ENCODE measurements at places on chromosomes 5 and 9.

GRCh38 chr9:20376731-20377375, 245.4 kb downstream of the MLLT3 start:
- DNase-seq, result no peak

- no peak for DNase-seq
Measured at GRCh38 chr5:23483090-23483489, 24.3 kb upstream of the PRDM9 start.

DNA sequence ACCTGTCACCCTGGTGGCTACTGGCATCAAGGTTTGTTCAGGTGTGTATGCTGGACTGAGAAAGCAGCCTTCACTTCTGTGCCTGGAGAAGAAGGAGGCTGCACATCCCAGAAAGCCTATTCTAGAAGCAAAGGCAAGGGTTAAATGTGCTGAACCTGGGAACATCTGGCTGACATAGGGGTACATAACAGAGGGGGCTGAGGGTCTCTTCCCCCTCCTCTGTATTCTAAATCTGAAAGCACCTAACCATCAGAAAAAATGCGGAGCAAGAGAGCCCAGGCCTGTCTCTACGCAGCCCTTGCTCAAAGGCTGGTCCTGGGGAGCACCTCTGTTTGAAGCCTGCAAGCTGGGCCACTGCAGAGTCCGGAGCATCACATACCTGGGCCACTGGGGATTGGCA, 53.2 kb upstream of the FSTL4 start:
- no peak for DNase-seq

- DNase-seq, result no peak
Measured at GRCh38 chr5:24645483-24645882, 705 bp upstream of the CDH10 start.

DNA sequence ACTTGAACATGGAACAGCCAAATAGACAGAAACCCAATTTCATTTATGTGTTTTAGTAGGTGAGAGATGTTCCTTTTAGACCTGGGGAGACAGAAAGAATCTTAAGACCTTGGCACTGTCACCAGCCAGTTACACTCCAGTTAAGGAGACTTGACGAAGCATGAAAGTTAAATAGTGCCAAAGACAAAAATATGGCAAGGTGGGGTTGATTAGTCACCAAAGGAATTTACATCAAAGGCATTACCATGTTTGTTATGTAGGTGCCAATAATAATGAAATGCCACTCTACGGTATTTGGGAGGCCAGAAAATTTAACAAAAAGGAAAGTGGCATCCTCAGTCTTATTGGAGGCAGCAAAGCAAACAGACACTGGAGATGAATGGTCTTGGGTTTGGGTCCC, 9.2 kb upstream of the IL12B start:
- no peak for DNase-seq

GRCh38 chr5:135965504-135965903, 10.7 kb upstream of the LECT2 start:
- DNase-seq, result no peak

- DNase-seq, result peak; percentile 62
Measured at GRCh38 chr5:102910240-102911226, 155.4 kb downstream of the PAM start.

DNA sequence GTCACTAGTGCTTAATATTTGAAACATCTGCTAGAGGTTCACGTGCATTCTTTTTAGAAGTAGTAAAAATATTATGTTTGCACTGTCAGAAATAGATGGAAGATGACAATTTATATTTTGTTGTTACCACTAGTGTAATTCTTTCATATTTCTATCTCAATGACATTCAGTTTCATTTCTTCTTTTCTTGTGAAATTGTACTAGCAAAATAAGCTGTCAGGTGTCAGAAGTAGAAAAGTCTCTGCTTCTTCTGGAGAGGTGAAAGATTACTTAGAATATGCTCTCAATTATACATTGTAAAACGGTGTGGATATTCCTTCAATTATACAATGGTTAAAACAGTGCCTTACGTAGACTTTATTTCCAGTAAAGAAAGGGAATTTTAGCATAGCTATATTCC, 395.4 kb downstream of the CSNK1G3 start:
- DNase-seq, result no peak

DNA sequence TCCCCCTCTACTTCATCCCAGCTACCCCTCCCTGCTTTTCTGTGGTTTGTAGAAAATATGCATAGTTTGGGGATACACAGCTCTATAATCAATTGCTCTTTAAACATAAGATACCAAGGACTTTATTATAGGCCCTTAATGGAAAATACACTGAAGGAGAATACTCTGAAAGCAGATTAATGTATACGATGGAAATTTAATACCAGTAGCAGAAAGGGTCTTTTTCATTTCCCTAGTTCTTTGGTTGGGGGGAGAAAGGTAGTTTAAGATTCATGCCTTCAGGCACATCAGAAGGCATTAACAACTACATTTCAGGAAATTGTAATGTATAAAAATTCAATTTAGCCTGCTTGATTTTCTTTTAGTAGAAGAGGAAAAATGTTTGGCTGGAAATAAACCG, 452.9 kb upstream of the ZNF608 start:
- no peak for DNase-seq

GRCh38 chr5:40738502-40738901, 17.3 kb downstream of the TTC33 start:
- peak; percentile 32 for DNase-seq

DNA sequence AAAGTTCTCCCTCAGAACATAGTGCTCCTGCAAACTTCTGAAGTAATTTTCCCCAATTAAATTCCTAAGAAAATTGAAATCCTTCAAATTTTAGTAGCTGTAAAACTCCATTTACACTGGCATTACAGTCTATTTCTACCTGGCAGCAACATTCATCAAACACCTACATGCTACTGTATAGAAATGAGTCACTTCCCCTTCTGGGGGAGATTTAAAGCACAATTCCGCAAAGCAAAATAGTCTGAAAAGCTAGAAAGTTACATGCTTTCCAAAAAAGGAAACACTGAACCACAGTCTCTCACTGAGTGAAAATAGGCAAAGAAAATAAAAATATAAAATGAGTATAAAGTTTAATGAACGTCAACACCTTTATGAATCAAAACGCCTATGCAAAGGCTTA, 43.3 kb downstream of the MCTP1 start:
- no peak for DNase-seq

DNA sequence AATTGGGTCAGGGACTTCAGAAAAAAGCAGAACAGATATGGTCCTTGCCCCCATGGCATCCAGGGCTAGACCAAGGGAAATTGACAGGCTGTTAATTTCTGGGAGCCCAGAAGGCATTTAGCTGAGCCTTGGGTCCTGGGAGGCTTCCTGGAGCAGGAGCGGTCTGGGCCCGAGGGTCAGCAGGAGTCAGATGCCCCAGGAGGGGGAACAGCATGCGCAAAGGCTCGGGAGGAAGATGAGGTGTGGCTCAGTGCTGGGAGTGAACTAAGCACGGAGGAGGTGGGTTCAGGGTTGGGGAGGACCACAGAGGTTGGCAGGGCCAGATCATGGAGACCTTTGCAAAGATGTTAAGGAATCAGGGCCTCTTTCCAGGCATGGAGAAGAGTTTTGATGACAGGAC, 48.2 kb upstream of the NEURL1B start:
- DNase-seq, result no peak

GRCh38 chr9:106920701-106921283, 57.8 kb downstream of the ZNF462 start:
- DNase-seq, result peak; percentile 60

DNA sequence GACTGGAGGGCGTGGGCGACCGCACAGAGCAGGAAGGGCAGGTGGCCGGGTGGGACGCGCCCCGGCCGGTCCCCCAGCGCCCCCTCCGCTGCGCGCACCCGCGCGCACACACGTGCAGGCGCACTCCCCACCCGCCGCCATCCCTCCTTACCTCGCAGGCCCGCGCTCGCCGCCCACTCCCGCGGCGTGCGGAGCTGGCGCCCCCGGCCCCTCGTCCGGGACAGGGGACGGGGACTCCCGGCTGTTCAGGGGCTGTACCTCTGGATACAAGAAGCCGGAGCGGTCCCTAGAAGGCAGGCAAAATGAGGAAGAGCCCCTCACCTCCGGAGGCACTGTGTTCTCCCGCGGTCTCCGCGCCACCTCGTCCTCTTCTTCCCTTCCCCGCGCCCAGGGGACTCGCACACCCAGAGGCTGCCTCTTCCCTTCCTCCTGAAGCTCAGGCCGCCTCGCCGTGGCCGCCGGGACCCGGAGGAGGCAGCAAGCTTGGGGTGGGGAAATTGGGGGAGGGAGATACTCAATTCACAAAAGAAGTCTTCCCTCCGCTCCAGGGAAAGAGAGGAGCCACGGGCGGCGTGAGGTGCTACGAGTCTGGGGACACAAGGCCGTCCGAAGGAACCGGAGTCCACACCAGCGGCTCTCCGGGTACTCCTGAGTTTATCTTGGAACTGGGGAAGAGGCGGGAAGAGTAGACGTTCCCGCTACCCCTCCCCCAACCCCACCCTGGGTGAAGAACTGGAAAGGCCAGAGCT, 1.4 kb upstream of the GABRB2 start:
- no peak for DNase-seq

- no peak for DNase-seq
Measured at GRCh38 chr9:136673088-136673974, 10.6 kb downstream of the EGFL7 start.

- no peak for DNase-seq
Measured at GRCh38 chr9:130023144-130023787, 19.7 kb downstream of the FNBP1 start.

GRCh38 chr5:7576023-7576715, 180.2 kb downstream of the ADCY2 start:
- no peak for DNase-seq

GRCh38 chr5:59955241-59955640, 61.7 kb upstream of the PDE4D start:
- no peak for DNase-seq

- DNase-seq, result peak; percentile 77
Measured at GRCh38 chr5:52878656-52879055, 90.9 kb downstream of the ITGA1 start.

DNA sequence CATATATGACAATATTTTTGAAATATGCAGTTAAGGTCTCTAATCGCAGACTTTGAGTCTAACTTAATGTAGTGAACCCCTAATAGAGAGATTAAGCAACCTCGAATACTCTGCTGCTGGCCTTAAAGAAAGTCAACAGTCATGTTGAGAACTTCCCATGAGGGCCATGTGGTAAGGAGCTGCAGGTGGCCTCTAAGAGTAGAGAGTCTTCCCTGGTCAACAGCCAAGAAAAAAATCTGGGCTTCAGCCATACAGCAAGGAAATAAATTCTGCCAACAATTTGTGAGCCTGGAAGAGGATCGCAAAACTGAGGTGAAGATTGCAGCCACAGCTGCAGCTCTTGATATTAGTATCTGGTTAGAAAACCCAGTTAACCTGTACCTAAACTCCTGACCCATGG, 935.2 kb upstream of the TYRP1 start:
- no peak for DNase-seq

GRCh38 chr5:151083081-151083676, 2.3 kb upstream of the TNIP1 start:
- peak; percentile 71 for DNase-seq

DNA sequence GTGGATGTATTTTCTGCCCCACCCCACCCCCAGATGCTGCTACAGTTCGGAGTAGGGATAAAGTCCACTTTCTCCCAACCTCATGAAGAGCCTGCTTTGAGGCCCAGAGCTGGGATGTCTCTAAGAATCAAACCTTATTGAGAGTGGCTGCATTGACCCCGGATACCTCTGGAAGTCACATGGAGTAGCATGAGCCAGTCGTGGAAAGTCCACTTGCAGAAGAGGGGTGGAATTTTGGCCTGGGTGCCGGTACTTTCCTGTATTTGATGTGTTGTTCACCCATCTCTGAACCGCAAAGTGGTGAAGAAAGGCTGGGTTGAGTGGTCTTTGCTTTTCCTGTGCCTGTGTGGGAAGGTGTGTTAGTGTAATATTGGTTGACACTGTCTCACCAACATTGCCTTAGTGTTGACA, 3.7 kb downstream of the OTULIN start:
- DNase-seq, result no peak

- no peak for DNase-seq
Measured at GRCh38 chr9:21686738-21687137, 115.7 kb upstream of the MTAP start.

DNA sequence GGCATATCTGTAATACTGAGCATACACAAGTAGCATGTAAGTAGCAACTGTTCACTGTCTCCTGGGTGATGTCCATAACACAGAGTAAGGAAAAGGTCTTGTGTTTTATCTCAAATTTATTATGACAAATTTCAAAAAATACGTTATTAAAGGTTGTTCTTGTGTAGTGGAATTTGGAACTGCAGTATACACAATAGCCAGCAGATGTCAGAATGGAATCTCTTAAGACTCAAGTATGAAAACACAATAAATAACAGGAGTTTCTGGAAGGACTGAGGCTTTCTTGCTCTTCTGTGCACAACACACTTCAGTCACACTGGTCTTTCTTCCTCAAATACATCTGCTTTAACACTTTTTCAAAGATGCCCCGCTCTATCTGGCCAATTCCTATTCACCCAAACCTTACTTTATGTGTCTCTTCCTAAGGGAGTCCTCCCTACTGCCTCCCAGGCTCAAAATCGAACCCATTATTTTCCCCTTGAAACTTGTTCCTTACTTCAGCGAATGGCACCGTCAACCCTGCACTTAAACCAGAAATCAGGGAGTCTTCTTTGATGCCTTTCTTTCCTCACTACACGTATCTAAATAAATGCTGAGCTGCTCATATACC, 6.5 kb upstream of the FBXO10 start:
- peak; percentile 85 for DNase-seq

DNA sequence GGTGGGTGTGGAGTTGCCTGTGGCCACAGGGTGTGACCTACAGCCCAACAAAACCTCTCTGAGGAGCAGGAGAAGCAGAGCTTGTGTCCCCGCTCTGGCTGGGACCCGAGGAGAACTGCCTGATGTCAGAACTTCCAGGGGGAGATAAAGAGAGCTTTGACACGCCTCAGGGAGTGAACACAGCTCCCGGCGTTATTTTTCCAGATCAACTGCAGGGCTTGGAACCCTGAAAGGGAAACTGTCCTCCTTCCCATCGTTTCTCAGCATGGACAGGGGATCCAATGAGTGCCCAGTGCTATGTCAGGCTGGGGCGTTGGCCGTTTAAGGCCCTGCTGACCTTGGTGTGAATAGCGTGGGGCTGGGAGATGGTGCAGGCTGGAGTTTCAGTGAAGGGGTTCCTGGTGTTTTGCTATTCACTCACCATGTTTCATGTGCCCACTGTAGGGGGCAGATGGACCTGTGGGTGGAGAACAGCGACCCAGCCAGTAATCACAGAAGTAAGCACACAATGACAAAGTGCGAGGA, 22.0 kb downstream of the GADD45G start:
- DNase-seq, result no peak

- DNase-seq, result no peak
Measured at GRCh38 chr9:92098638-92099037, 16.6 kb downstream of the SPTLC1 start.

DNA sequence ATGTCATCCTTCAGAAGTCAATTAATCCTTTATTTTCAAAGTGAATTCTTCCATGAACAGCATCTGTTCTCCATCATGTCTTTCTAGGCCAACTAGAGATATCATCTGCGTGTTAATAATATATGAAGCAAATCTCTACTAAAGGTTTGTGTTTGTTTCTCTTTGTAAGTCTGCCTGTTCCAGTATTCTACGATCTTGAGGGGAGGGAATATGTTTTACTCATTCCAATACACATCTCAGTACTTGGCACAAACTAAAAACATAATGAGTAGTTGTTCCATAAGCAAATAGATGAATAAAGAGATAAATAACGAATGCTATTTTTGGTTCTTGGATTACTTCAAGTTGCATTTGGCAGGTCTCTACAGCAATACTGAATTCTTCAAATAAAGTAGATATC, 470.7 kb upstream of the GRIN3A start:
- DNase-seq, result no peak
